Cardiac muscle cell (in vitro differentiated cells and primary cell): ENCODE measurements at places on chromosomes 11 and 22.

DNA sequence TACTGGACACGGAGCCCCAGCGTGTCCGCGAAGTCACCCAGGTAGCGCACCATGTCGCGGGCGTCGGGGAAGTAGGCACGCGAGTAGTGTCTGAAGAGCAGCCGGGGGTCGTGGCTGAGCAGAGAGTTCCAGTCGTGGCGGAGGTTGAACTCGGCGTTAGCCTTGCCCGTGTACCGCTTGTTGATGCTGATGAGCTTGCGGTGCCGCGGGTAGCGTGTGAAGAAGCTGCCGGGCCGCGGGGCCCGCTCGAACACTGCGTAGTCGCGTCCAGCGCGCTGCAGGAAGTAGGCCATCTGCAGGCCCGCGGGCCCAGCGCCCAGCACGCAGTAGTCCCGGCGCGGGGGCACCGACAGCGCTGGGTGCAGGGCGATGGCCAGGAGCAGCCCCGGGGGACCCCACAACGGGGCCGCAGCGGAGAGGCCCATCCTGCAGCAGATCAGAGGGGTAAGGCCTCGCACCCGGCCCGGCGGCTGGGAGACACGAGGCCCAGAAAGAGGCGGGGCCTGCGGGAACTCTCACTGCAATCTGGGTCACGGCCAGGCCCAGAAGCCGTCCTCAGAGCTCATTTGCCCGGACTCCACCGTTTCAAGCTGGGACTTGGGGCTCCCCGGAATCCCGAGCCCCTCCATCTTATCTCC lies 723 bp downstream of the FOXRED2 start:
- DNase-seq, result no peak

DNA sequence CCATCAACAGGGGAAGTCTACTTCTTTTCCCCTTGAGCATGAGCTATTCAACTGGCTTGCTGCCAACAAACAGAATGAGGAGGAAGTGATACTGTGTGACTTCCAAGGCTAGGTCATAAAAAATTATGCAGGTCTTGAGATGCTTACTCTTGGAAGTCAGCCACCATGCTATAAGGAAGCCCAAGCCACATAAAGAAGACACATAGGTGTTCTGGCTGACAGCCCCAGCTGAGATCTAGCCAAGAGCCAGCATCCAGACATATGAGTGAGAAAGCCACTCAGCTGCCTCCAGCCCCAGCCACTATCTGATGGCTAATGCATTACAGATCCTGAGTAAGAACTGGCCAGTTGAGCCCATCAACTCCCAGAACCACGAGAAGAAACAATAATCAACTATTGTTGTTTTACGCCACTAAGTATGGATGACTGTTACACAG lies 31.0 kb upstream of the PPP2R1B start:
- no peak for DNase-seq

DNA sequence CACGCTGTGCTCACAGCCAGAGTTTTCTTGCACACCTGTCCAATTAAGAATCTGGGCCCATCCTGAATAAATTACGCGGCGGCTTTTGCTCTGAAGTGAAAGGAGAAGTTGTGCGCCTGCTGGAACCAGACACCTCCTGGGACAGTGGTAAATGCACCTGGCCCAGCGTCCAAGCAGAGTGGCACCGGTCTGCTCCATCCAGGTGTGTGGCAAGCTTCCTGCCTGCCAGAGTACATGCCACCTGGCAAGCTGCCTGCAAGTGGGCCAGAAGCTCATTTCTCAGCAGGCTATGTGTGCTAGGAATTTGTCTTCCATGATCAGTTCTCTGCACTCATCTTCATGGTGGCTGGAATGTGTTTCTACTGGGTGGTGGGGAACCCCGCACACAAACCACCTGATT lies 660.6 kb downstream of the ETS1 start:
- DNase-seq, result no peak

- DNase-seq, result peak; percentile 56
These were observed 4.9 kb downstream of the APOL3 start for GRCh38 chr22:36155702-36156101.

GRCh38 chr22:23285734-23286133 lies 105.4 kb downstream of the BCR start:
- peak; percentile 29 for DNase-seq

GRCh38 chr11:17388609-17389210 lies at the start of gene KCNJ11:
Gene KCNJ11, minus strand, starts transcription at chr11:17388659. Its CDS starts 568 bp downstream, at chr11:17388091.
- peak; percentile 36 for DNase-seq

DNA sequence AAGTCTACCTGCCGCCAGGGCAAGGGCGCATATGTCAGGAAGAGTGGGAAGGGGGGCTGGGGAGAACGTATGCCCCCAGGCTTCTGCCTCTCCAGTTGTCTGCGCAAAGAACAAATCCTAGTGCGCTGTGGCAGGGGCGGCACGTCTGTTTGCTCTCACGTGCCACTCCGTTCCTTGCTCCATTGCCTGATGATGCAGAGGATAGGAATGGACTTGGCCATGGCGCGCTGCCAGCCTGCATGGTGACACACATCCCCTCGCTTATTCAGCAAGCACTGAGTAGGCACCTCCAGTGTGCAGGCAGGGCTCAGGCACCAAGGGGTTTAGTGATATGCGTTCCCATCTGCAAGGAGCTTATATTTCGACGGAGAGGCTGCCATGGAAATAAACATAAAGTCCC lies 45.4 kb upstream of the SLC22A12 start:
- DNase-seq, result peak; percentile 59

GRCh38 chr11:3052109-3052479 lies 5.1 kb downstream of the CARS1 start:
- no peak for DNase-seq

DNA sequence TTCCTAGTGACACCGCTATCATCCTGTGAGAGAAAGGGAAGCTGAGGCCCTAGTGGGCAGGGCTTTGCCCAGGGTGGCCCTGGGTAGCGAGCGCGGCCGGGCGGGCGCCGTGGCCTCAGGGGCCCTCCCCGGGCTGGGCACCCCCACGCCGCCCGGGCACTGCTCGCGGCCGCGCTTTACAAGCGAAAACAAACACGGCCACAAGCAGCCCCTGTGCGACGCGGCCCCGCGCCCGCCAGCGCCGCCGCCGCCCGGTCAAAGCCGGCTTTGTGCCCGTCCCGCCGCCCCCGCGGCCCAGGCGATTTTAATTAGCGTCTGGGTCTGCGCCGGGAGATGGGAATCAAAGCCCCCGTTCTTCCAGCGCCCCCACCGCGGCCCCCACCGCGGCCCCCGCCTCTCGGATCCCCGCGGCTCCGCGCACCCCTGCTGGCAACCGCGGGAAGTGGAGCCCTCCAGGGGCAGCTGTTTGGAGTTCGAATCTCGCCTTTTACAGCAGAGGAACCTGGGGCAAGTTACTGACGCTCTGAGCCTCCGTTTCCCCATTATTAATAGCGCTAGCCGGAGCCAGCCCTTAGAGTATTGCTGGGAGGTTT lies 47.9 kb downstream of the CHRDL2 start:
- DNase-seq, result no peak

- peak; percentile 89 for DNase-seq
These were observed 1.1 kb upstream of the NECTIN1 start for GRCh38 chr11:119729951-119730613.

DNA sequence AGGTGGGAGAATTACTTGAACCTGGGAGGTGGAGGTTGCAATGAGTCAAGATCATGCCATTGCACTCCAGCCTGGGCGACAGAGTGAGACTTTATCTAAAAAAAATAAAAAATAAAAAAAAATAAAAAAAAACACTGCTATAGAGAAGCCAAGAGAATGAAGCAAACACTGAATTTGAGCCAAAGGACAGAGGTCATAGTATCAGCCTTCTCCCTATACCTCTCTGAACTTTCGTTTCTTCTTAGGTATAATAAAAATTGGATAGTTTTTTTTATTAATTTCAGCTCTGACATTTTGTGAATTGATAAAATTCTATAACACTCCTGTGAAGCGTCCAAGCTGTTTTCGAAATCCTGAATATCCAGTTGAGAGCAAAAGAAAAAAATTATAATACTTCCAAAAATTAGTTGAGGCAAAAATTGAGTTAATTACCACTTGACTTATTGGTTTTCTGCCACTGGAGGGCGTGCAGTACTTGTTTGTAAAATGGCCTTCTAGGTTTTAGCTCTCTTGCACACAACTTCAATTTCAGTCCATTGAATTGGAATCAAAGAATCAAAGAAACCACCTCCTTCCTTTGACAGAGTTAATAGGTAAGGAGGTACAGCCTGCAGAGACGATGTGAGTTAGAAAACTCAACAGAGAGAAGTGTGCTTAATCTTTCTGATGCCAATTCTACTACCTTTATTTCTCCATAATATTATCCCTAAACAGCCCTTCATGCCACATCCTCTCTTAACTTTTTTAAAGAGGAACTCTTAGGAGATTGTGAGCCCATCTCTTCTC lies 143.2 kb downstream of the BBOX1 start:
- peak; percentile 82 for DNase-seq

- no peak for DNase-seq
These were observed 44.2 kb downstream of the CERK start for GRCh38 chr22:46693634-46694415.

DNA sequence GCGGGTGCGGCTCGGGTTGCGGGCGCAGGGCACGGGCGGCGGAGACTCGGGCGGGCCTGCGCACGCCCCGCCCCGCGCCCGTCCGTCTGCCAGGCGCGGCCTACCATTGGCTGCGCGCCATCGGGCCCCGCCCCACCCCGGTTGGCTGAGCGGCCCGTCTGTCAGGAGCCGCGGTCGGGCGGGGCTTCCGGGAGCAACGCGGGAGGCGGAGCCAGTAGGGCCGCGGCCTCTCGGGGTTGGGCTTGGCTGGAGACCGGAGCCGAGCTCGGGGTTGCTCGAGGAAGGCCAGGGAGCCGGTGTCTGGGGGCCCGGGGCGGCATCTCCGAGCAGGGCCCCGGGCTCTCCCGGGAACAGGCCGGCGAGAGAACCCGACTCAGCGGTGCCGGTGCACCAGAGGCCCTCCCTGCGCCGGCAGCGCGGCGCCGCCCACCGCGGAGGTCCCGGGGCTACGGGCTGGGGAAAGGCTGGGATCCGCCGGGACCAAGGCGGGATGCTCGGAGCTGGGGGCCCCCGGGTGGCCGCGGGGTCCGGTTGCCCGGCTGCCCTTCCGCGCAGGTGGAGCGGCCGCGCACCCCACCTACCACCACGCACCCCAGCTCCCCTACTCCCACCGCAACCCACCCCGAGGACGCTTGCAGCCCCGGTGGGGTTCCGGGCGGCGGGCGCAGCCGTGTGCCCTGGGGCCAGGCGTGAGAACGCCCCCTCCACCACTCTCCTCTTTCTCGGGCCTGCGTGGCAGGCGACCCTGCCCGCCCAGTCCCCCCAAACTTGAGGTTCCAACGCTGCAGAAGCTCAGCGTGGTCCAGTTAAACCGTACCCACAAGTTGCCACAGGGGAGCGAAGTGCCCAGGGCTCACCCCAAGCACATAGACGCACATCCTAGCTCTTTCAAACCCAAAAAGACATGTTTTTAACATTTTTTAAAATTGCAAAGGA lies at the start of gene HRAS:
Gene HRAS, minus strand, starts transcription at position 58 of the 936 bp plus-strand sequence.
- peak; percentile 96 for DNase-seq

DNA sequence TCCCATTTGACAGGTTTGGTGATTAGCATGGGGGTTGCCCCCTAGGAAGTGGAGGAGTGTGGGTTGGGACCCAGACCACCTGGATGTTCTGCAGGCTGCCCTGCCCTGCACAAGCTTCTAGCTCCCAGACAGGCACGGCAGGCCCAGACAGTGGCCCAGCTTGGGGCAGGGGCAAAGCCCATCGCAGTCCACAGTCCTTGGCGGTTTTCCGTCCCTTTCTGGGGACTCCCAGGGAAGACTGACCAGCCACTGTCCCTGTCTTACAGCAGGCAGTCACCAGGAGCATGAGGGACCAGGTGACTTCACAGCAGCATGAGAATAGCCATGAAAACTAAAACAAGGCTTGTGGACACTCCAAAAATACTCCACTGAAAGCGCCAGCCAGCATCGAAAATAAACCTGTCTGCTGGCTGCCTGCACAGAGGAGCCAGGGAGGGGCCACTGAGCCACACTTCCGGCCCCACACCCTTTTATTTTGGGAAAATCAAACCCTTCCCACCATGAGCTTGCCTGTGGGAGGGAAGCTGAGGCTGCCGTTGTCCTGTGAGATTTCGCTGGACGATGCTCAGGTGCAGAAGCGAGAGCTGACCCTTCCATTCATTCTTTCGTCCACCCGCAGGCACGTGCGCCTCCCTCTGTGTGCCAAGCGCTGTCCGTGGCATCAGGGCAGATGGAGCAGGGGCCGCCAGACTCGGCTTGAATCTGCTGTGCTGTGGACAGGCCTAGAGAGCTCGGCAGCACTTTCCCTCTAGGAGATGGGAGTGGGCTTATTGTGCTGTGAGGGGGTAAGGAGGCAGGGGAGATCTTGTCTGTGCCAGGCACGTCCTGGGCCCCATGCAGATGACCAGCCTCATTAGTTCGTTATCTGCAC lies 28.0 kb downstream of the FADD start:
- no peak for DNase-seq

GRCh38 chr11:104813532-104813931 lies 84.7 kb downstream of the CASP12 start:
- DNase-seq, result no peak

GRCh38 chr11:64207256-64208085 lies 950 bp downstream of the FERMT3 start:
- DNase-seq, result peak; percentile 84

GRCh38 chr11:61567286-61568061 lies 13.4 kb downstream of the SYT7 start:
- peak; percentile 94 for DNase-seq

- DNase-seq, result no peak
These were observed 258.9 kb downstream of the DYNC2H1 start for GRCh38 chr11:103368145-103368544.

- DNase-seq, result no peak
These were observed 933 bp downstream of the ACTN3 start for GRCh38 chr11:66547662-66548009.

DNA sequence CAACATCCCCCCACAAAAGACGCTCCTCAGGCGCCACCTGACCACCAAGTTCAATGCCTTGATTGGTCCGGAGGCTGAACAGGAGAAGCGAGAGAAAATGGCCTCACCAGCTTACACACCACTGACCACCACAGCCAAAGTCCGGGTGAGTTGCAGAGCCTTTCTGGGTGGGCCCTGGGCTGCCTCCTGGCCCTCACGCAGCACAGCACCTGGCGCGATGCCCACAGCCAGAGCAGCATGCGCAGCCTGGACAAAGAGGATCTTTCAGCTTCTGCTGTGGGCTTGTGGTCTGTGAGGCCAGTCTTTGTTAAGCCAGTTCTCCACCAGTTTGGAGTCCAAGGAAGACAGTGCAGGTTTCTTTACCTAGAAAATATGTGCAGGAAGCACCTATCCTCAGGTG lies 21.6 kb downstream of the CYB5R2 start:
- no peak for DNase-seq

DNA sequence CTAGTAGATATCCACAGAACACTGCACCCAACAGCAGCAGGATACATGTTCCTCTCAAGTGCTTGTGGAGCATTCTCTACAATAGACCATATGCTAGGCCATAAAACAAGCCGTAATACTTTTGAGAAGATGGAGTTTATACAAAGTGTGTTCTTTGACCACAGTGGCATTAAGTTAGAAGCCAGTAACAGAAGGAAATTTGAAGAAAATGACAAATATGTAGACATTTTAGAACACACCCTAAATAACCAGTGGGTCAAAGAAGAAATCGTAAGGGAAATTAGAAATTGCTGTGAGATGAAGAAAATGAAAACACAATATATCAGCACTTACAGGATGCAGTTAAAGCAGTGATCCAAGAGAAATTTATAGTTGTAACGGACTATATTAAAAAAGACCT lies 163.4 kb downstream of the TBC1D22A start:
- no peak for DNase-seq

GRCh38 chr11:93329936-93330445 lies 551 bp upstream of the DEUP1 start:
- peak; percentile 35 for DNase-seq
